ENCODE measurements at places on chromosomes 4 and X. TPM values are rescaled to one million over a fixed set of nuclear protein-coding genes. Genes with fewer than 3 reads are reported as not detected.
A peak's percentile ranks its signal among the peaks of the same experiment; 100 is the strongest.

- no peak for DNase-seq
These were observed 7.8 kb upstream of the SH3TC1 start for GRCh38 chr4:8191136-8191747.

The NDST4 gene
- not detected for total RNA-seq

The HTN1 gene
- not detected for total RNA-seq

- DNase-seq, result no peak
These were observed 159.6 kb upstream of the RBPJ start for GRCh38 chr4:26161030-26161824.

The NOX1 gene
- total RNA-seq, result not detected

DNA sequence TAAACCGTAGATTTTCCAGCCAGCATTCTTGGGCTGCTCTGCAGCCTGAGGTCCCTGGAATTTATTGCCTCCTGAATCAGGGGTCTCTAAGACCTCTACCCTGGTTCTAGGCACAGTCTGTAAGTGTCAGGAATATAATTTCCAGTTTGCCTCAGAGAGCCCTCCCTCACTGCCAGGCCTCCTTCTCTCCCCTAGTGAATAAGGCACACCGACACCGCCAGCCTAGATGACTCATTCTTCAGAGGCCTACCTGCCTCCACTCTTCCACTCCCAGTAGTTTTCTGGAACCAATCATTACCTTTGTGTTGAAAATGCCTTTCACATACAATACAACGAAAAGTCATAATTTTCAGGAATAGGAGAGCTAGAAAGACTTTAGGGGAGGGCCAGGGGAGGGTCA is 50.3 kb upstream of the ARHGEF9 start:
- DNase-seq, result no peak

The SMR3B gene
- not detected for total RNA-seq

GRCh38 chrX:23832721-23833120 is 49.7 kb downstream of the SAT1 start:
- DNase-seq, result no peak

The TLR1 gene
- 5.3 TPM for total RNA-seq

DNA sequence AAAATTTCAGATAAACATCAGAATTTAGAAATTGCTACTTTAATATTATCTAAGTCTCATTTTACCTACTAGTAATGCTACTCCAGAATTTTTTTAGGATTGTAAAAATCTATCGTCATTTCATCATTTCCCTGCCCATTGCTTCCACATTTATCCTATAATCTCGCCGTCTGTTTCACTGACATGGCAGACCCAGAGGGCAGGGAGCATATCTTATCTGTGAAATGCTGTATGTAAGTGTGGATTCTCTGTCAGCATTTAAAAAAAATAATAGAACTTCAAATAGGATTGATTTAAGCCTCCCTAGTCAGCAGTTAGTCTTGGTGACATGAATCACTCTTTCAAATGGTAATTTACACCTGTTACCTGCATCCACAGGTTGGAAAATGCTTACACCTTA is 314.4 kb downstream of the PCDH7 start:
- no peak for DNase-seq

DNA sequence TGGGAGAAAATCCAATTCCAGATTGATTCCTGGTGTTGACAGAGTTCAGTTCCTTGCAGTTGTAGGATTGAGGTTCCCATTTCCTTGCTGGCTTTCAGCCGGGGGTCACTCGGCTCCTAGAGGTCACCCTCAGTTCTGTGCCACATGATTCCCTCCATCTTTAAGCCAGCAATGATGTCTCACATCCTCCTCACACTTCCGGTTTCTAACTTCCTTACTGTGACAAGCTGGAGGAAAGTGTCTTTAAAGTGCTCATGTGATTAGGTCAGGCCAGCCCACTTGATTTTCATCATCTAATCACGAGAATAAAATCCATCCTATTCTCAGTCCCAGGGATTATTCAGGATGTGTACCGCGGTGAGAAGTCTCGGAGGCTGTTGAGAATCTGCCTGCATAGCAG is 19.4 kb upstream of the SMIM31 start:
- no peak for DNase-seq

The MXRA5 gene
- total RNA-seq, result not detected

- DNase-seq, result no peak
These were observed 46.0 kb downstream of the REPS2 start for GRCh38 chrX:16992445-16992844.

DNA sequence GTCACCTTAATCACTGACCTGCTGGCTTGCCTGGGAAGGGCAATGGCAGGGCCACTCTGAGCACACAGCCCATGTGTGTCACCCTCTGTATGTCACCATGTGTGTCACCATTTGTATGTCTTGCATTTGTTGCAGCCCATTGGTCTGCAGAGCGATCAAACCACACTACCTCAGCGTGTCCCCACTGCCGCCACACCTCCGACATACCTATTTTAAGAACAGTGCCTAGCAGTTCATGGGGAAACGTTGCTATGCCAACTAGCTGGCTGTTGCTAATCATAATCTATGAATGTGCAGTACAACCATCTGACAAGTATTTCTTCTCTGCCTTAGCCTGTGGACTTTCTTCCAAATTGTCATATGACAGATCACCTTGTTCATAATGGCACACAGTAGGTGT is 8.0 kb upstream of the CRMP1 start:
- no peak for DNase-seq

GRCh38 chrX:125605145-125605544 is 285.5 kb downstream of the TEX13C start:
- no peak for DNase-seq

GRCh38 chrX:70421618-70422017 is 1.5 kb upstream of the GDPD2 start:
- DNase-seq, result no peak

DNA sequence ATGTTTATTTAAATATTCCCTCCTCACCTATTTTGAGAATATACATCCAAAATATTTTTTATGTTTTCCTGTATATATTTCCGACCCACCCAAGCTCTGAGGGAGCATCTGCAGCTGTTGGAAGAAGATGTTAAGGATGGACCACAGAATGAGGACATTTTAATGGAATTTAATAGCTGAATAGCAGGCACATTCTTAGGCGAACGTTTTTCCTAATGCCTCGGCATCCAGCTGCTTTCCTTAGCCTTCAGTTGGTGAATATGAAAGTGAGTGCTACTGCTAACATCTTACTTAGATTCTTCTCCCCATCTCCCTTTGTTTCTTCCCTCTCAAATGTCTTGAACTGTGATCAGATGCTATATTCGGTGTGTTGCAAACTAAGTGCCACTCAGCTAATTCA is 158.0 kb upstream of the CTSO start:
- DNase-seq, result no peak

DNA sequence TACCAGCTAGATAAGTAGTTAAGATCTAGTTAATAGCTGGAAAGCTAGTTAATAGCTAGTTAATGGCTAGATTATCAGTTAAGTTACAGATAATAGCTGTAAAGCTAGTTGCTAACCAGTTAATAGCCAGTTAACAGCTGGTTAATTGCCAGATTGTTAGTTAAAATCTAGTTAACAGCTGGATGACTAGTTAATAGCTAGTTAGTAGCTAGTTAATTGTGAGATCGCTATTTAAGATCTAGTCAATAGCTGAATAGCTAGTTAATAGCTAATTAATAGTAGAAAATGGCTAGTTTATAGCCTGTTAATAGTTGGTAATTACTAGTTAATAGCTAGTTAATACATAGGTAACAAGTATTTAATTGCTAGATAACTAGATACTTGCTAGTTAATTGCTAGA is 630.5 kb upstream of the CT83 start:
- no peak for DNase-seq

DNA sequence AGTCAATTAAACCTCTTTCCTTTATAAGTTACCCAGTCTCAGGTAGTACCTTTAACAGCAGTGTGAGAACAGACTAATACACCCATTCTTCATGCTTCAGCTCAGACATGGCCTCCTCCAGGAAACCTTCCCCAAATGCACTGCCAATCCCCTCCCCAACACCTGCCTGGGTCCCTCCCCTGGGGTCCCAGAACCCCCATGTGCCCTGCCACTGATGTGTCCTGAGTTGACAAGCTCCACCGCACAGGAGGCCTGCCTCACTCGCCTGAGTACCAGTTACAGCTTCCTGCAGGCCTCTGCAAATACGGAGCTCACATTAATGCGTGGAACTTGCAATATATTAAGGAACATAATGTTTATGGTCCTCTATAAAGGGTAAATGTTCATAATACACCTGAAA is 34.9 kb upstream of the CRMP1 start:
- DNase-seq, result no peak

The ASMT gene
- total RNA-seq, result 5.0 TPM

The CXCL3 gene
- not detected for total RNA-seq

The GAGE12F gene
- not detected for total RNA-seq

DNA sequence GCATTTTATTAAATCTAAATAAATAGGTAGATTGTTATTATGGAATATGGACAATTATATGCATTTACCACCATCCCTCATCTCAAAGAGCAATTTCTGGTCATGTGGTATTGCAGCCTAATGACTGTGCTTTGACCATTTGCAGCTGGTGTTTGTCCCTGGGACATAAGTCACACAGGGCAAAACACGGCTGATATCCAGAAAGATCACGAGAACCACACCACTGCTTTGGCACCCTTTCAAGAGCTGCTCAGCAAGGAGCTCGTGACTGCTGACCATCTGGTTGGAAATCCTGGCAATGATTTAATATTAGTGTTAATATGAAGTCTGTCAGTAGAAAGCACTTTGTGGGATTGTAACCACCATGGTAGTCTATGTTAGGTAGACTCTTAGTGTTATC is 545.0 kb downstream of the GBA3 start:
- DNase-seq, result no peak

DNA sequence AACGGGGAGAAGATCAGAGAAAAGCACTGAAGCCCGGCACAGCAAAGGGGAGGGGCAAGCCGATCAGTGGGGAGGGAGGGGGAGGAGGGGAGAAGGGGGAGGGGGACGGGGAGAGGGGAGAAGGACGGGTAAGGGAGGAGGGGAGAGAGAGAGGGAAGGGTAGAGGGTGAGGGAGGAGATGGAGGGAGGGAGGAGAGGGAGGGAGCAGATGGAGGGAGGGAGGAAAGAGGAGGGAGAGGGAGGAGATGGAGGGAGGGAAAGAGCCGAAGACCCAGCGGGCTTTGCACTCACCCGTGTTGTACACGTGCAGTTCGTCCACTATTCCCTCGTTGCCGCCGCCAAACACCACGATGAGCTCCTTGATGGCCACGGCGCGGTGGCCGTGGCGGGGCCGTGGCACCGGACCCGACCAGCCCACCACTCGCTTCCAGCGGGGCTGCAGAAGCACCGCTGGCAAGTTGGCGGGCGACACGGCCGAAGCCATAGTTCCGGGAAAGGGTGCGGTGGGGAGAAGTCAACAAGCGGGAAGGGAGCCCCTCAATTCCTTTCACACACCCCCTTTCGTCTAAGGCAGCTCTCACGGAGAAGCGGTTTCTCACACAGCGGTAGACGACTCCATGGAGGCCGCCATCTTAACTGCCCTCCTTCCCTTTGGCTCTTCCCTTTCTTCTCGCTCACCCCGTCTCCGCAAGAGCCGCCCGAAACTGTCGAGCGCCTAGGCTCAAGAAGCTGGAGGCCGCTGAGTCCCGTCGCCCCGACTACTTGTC is 1.1 kb downstream of the HCFC1 start:
- peak; percentile 61 for DNase-seq

DNA sequence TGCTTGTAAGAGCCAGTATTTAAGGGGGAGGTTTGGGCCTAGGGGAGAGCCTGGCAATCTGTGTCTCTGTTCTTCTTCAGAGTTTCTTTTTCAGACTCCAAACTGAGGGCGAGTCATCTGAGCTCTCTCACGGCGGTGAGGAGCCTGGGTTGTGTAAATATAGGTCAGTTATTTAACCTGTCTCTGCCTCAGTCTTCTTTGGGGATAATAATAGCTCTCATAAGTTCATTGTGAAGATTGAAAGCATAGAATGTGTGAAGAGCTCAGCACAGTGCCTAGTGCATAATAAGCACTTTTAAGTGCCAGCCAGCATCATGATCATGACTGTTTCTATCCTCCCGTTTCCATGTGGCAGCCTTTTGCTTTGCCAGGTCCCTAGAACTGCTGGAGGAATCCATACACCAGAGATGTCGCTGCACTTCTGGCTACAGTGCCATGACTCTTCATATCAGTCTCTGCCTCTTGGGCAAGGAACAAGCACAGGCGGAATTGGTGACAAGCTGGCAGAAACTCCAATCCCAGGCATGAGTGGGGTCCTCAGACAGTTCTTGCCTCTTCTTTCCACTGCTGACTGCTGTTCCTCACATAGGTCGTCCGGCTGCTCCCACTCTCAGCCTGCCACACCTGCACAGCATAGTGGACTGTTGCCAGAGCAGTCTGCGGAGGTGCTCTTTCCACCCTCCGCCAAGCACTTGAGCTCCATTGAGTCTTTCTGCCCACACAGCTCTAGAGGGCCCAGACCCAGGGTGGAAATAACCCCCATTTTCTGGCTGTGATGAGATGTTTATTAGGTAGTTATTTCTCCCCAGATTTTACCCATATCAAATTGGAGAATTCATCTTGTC is 103.7 kb upstream of the MAML3 start:
- no peak for DNase-seq
